ENCODE measurements at places on chromosomes 5 and 9.

DNA sequence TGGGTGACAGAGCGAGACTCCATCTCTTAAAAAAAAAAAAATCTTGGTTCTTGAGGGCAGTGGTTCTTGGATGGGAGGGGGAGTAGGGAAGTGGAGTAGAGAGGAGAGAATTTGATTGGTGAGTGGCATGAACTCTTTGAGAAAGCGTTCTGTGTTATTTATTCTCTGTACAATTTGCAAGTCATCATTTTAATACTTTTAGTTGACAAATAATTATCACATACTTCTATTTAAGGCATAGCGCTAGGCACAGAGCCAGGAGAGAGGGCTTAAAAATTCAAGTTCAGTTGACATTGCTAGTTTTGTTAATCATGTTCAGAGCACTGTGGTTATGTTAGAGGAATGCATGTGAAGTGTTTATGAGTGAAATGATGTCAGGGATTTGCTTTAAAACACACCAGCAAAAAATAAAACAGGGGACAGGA, 24.6 kb downstream of the HSDL2 start:
- no peak for DNase-seq

DNA sequence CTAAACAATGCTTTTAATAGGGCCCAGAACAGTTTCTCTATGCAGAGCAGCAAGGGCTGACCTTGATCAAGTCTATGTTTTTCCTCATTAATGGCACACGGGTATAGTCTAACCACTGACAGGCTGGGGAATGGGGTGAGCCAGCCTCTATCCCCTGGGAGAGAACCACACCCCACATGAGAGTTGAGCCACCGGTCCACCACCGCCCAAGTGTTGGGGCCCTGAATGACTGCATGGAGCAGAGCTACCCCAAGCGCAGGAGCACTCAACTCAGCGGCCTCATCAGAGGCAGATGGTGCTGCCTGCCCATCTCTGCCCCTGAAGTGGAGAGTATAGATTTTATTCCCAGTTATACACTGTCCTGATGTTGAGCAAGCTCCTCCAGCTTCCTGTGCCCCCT, 247.9 kb upstream of the IRX1 start:
- DNase-seq, result no peak

GRCh38 chr9:16105168-16106020, 552.6 kb downstream of the CCDC171 start:
- no peak for DNase-seq

GRCh38 chr9:84502066-84502465, 161.5 kb upstream of the SLC28A3 start:
- peak; percentile 51 for DNase-seq

DNA sequence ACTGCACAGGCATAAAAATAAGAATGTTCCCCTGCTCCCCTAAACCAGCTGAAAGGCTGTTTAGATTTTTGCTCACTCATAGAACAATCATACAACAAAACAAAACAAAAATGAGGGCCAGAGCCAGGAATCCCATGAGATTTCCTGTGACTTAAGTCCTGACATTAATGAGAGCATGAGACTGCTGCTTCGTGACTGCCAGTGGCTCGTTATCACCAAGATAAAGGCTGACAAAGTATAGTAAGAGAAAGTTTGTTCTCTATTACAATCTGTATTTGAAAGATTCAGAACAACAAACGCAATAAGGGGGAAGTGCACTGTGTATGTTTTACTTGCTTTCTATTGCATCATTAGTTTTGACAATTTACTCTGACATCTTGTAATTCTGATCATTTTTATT, 837.1 kb upstream of the C9orf72 start:
- no peak for DNase-seq

- no peak for DNase-seq
Observed at GRCh38 chr9:127022913-127023660, 99.3 kb downstream of the ANGPTL2 start.

DNA sequence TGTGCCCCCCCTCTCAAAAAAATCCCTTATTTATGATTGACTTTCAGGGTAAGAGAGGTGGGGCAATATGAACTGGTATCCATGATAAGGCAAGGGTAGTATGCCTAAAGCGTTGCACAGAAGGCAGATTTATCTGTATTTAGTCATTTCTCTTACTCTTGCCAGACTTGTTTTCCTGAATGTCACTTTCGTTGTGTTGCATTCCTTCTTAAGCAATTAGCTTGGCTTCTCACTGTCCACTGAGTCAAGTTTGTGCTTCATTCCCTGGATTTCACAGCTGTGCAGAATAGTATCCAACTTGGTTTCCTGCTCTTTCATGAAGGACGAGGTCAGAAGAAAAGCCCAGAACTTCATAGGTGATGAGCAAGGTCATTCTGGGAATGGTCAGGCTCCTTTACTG, 301.5 kb upstream of the ACTBL2 start:
- no peak for DNase-seq
